ENCODE measurements at places on chromosomes 2 and 18. TPM values are rescaled to one million over a fixed set of nuclear protein-coding genes. Genes with fewer than 3 reads are reported as not detected.

The LBH gene
- 31.6 TPM for total RNA-seq

The OTOS gene
- not detected for total RNA-seq

The CCDC74B gene
- 20.1 TPM for total RNA-seq

The ALPP gene
- total RNA-seq = not detected

The ARHGEF33 gene
- 4.2 TPM for total RNA-seq

The WDR54 gene
- total RNA-seq = 25.2 TPM

The KCNIP3 gene
- 61.2 TPM for total RNA-seq

The CKAP2L gene
- total RNA-seq = not detected

The REG3A gene
- not detected for total RNA-seq

The USP14 gene
- 34.5 TPM for total RNA-seq

The LIMS3 gene
- 2.1 TPM for total RNA-seq

The DSG2 gene
- total RNA-seq = 6.6 TPM

The OR6B2 gene
- total RNA-seq = 5.7 TPM

The IL36RN gene
- not detected for total RNA-seq

The MC5R gene
- not detected for total RNA-seq

The CCDC68 gene
- 5.0 TPM for total RNA-seq
